ENCODE measurements at places on chromosomes 11 and 22.

DNA sequence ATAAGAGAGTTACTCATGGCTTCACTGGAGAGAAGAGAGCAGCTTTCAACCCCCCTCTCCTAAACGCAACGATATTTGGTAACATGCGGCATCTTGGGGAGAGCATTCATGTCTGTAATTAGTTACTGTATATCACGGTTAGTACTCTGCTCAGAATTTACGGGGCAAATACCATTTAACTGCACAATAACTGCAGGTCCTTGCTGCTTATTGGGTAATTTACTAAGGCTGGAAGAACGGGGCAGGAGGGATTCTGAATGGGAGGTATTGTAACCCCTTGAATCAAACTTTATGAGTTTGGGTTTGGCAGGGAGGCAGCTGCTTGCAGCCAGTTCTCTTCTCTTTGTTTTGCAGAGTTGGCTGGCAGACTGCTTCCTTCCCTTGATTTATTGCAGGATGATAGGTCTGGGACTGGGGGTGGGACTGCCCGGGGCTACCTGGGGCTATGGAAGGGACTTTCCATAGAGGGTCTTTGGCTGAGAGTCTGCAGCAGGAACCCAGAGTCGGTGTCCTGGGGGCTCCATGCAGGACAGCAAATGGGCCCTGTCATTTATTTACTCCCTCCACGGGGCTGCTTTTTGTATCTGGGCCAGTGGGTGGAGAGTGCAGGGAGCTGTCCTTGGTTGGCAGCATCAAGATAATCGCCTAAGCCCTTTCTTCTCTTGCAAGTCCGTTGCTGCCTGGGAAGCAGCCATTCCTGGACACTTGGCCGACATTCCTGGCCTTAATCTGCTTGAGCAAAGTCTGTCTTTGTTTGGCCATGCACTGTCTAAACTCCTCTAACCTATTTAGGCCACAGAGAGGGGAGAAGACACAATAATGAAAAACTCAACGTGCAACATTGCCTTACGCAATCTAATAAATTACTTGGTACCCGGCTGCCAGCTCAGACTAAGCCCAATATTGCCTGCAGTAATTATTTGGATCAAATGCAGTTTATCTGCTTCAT lies 188.9 kb downstream of the ST3GAL4 start:
- DNase-seq = no peak

DNA sequence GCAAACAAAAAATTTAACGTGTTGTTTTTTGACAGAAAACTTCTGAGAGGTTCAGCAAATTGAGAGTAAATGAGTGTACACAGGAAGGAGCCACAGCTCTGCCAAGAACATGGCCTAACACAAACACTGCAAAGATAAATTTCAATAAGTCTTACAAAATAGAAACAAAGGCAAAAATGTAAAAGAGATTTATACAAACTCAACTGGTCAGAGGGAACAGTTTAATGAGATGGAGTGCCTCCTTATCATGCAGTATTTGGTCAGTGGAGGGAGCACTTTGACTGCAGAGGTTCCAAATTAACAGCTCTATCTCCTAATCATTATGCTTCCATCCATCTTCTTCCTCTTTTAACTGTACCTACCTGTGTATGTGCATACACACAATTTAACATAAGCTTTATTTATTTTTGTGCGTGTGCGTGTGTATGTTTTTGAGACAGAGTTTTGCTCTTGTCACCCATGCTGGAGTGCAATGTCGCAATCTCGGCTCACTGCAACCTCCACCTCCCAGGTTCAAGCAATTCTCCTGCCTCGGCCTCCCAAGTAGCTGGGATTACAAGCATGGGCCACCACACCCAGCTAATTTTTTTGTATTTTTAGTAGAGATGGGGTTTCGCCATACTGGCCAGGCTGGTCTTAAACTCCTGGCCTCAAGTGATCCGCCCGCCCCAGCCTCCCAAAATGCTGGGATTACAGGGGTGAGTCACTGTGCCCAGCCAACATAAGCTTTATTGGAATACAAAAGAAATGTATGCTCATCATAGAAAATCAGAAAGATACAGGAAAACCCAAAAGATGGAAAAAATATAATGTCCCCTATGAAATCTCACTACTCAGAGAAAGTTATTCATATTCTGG lies 111.9 kb downstream of the MRTFA start:
- no peak for DNase-seq

DNA sequence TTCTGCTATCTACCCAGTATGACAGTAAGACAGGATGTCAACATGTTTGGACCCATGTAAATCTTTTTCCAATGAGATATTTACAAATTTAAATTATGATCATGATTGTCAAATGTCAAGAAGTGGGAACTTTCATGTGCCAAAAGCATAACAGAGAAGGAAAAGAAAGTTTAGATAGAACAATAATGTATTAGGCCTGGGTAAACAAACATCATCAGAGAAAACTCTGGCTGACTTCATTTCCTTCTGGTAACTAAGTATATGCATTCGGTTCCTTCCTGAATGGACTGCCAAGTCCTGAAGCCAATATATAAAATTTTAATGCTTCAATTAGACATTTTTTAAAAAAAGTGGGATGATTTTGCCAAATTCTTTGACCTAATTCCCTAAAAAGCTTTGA lies 16.5 kb downstream of the RNF141 start:
- no peak for DNase-seq

DNA sequence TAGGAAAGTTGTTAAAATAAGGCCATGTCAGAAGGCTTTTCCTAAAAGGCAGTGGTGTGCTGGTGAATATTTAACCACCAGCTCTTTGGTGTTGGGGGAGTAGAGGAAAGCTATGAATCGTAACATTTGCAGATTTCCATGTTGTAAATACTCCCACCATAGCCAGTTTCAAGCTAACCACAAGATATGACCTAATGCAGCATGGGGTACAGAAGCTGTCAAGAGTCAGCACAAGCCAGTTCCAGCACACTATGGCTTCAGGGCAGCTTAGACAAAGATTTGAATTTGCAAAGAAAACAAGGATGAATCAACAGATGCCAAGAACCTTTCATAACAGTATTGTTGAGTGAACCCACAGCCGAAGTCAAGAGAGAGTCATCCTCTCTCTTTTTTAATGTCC lies 40.0 kb downstream of the COMMD9 start:
- no peak for DNase-seq

- no peak for DNase-seq
Observed at GRCh38 chr11:114178656-114179055, 117.5 kb upstream of the NNMT start.
